ENCODE measurements at places on chromosomes 16 and 17. TPM values are rescaled to one million over a fixed set of nuclear protein-coding genes. Genes with fewer than 3 reads are reported as not detected.
A peak's percentile ranks its signal among the peaks of the same experiment; 100 is the strongest.

DNA sequence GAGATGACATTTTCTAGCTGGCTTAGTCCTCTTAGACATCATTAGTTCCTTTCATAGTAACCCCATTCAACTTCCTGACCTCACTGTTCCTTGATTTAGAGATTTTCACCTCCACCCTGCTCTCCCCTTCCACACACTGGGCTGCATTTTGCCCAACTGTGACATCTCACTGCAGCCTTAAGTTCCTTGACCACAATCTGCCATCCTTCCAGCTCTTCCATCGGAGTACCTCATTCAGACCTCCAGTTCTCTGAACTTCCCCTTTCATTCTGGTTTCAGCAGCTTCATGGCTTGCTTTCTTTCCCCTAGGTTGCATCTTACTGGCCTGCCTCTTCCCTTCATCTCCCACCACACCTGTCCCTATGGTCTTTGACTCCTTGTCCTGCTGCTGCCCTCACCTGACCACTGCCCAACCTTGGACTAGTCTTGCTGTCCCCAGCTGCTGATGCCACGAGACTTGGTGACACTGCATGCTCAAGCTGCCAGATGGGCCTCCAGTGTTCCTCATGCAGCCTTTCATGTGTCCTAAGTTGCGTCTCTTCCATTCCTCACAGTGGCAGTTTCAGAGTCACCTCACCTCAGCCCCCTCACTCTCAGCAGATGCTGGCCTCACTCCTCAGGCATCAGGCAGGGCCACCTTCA lies 40.8 kb downstream of the NUP88 start:
- DNase-seq: no peak

DOC2A gene
- total RNA-seq: not detected

IRX3 gene
- 9.2 TPM for total RNA-seq

DNA sequence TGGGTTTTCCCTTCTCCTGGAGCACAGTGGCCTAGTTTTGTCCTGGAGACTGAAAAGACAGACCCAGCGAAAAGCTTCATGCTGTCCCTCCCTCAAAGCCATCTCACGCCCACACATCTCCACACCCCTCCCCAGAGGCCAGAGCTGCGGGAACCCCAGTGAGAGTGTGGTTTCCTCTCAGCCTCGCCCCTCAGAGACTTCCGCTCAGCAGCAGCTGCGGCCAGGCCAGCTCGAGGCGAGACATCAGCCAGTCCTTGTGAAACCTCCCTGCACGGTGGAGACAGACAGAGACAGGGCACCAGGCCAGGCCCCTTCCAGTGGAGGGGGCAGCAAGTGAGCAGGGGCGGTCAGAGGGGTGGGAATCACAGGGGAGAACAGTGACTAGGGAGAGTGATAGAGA lies 77.0 kb upstream of the TNRC6C start:
- DNase-seq: peak; percentile 78

ENPP7 gene
- not detected for total RNA-seq

KRTAP1-1 gene
- total RNA-seq: 1.6 TPM

- DNase-seq: no peak
These were observed 165.3 kb downstream of the SALL1 start for GRCh38 chr16:50985733-50986132.

GRAP gene
- total RNA-seq: not detected

GRCh38 chr16:51167170-51167895 lies 16.3 kb upstream of the SALL1 start:
- no peak for DNase-seq

- peak; percentile 28 for DNase-seq
These were observed 319.2 kb downstream of the PHKB start for GRCh38 chr16:47780213-47780875.

KRT32 gene
- total RNA-seq: not detected

- DNase-seq: no peak
These were observed 165.6 kb downstream of the SNX29 start for GRCh38 chr16:12142157-12142556.

MAP1LC3B gene
- 43.3 TPM for total RNA-seq

NPEPPS gene
- 125 TPM for total RNA-seq

GRCh38 chr16:50666658-50667496 lies 14.2 kb downstream of the SNX20 start:
- no peak for DNase-seq

- no peak for DNase-seq
These were observed 46.5 kb downstream of the GAS7 start for GRCh38 chr17:10151667-10152496.

DNA sequence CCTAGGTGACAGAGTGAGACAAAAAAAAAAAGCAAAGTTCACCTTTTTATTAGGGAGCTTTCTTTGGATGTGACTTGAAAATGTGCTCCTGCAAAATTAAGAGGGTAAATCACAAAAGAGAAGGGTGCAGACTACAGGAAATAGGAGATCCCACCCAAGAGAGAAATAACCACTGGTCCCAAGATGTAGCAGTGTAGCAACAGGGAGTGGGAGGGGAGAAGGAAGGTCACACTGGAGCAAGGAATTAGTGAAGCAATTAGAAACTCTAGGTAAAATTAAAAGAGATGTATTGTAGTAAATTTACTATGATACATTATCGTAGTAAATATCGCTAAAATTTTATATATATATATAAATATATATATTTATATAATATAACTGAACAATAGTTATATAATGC lies 12.3 kb upstream of the SPN start:
- DNase-seq: no peak

DNA sequence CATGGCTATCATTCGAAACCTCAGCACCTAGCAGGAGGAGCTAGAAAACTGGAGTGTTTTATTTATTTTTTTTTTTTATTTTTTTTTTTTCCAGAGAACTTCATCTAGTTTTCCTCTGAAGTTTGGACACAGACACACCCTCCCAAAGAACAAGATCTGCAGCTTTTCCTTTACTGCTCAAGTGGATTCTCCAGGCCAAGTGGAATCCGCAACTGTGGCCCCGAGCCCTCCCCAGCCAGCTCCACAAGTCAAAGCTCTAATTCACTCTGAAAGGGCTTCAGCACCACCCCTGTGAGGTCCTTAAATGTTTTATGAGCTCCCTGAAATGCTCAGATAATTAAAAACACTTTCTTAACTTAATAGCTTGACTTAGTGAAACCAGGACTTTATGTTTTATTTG lies 332.1 kb upstream of the DYNLRB2 start:
- DNase-seq: no peak

- DNase-seq: no peak
These were observed 17.1 kb downstream of the CDH5 start for GRCh38 chr16:66383551-66383950.

DPEP3 gene
- total RNA-seq: not detected

CCT6B gene
- 2.9 TPM for total RNA-seq

FA2H gene
- not detected for total RNA-seq

GRCh38 chr16:50887500-50888298 lies 145.8 kb downstream of the CYLD start:
- no peak for DNase-seq

KIF2B gene
- not detected for total RNA-seq

- DNase-seq: no peak
These were observed 61.0 kb downstream of the RPH3AL start for GRCh38 chr17:291587-291986.

DNAI2 gene
- total RNA-seq: not detected

SMIM22 gene
- not detected for total RNA-seq

DNA sequence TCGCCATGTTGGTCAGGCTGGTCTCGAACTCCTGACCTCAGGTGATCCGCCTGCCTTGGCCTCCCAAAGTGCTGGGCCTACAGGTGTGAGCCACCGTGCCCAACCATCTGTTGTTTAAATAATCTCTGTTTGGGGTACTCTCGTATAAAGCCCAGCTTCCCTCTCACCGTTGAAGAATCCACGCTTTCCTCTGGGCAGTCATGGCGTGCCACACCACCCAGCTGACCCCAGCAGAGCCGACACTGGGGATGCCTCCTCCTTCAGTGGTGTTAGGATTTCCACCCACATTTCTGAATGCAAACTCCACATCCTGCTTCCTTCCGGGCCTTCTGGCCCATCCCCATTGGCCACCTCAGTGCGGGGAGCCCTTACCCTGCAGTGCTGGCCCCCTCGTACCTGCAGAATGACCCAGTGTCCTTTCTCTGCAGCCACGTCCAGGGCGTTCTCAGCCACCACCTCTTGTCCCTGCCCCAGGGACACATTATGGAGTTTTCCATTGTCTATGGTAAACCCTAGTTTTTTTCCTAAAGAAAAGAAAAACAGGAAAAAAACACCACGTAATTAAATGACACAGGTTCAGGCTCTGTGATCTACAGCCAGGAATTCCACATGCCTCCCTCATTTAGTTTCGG lies 60.4 kb downstream of the PGS1 start:
- peak; percentile 21 for DNase-seq

DNA sequence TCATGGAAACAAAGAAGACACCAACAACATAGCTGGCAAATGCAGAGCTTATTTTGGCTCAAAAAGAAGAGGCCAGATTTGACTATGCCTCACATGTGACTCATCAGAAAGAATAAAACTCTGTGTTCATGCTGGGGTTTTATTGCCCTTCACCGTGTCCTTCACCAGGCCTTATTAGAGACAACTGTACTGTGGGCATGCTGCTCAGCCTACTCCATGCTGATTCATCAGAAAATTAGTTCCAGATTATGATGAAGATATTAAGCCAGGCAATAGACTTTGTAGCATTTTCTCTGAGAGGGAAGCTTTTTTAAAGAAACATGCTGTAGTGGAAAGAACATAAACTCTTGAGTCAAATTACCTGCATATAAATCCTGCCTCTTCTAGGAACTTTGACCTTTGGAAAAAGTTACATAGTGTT lies 89.8 kb downstream of the CYB561 start:
- DNase-seq: peak; percentile 97

FADS6 gene
- total RNA-seq: not detected

DNA sequence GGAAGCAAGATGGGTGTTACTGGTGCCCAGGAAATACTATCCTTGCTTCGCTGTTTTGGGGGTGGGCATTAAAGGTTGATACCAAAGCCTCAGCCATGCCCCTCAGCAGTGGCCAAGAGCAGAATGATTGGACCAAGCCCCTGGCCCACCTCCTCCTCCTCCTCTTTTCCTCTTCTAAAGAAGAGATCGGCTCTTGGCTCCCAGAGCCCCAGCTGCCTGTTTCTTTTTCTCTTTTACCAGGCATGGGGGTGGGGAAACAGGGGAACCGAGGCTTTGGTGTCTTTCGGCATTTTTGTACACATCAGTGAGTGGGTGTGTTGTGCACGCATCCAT lies 5.8 kb downstream of the THRA start:
- DNase-seq: no peak

- DNase-seq: no peak
These were observed 71.1 kb upstream of the MTMR4 start for GRCh38 chr17:58585554-58585953.

COG4 gene
- 66.4 TPM for total RNA-seq

GRCh38 chr16:87486713-87487247 lies 6.0 kb downstream of the ZCCHC14 start:
- peak; percentile 37 for DNase-seq

DNA sequence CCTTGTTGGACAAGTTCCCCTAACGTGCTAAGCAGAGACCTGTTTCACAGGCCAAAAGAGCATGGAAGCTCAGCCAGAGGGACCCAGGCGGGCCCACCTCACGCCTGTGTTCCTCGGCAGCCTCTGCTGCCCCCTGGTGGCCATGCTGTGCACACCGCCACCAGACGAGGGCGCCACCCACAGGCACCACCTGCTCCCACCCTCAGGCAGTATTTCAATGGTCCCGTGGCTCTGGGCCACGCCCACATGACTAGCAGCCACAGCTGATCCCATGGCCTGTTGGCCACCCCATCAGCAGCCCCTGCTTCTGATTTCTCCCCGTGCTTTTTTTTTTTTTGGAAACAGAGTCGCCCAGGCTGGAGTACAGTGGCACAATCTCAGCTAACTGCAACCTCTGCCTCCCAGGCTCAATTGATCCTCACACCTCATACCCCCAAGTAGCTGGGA lies 18.9 kb downstream of the MPG start:
- DNase-seq: peak; percentile 96

GRCh38 chr16:4607841-4608703 lies 6.6 kb downstream of the UBALD1 start:
- DNase-seq: no peak

KCTD11 gene
- 24.9 TPM for total RNA-seq

CDRT4 gene
- total RNA-seq: 23.3 TPM

DNA sequence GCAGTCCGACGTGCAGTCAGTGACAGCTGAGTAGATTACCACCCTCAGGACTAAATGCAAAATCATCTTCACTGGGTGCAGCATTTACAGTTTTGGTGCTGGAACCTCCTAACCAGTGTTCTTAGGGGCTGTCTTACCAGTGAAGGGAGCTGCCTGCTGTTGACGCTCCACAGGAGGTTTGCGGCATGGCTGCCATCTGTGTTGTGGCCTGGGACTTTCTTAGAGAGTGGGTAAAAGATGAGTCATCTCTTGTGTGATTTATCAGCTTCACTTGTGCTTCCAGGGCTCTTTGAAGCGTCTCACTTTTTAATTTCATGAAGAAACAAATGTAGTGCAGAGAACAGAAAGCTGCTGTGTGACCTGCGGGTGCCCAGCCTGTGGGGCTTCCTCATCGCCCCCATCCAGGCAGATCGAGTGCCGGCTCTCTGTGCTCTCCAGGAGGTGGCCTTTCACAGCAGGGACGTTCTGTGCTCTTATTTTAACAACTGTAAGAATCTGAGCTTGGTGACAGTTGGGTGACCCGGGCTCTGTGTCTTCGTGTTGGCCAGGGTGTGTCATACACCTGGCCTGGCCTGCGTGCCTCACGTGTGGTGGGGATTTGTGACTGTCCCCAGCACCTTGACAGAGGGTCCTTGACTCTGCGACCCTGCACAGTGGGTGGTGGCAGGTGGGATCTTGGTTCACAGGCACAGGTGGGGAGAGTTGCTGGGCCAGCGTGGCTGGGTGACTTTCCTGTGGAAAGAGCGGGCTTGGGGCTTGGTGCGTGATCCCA lies 24.3 kb upstream of the ZNF750 start:
- peak; percentile 88 for DNase-seq

IGSF6 gene
- not detected for total RNA-seq

DNA sequence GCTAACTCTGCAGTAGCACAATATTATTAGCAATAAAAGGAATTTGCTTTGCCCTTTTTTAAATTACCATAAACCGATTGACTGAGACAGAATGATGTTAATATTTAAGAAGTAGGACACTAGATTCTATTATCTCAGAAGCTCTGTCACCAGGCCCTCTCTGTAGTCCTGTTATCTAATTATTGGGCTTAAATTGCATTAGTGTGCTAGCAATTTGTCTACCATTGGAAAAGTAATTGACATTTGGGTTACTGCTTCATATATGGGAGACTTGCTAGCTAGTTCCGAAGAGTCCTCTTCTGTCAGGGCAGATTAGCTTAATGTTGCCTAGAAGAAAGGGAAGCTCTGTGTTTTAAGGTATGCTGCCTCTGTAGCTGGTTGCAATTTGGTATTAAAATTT lies 1107.3 kb upstream of the EEF2KMT start:
- no peak for DNase-seq

GRCh38 chr16:82880346-82880745 lies 253.6 kb downstream of the CDH13 start:
- no peak for DNase-seq

GRCh38 chr17:63950940-63951907 lies 19.1 kb upstream of the CD79B start:
- DNase-seq: no peak

DNA sequence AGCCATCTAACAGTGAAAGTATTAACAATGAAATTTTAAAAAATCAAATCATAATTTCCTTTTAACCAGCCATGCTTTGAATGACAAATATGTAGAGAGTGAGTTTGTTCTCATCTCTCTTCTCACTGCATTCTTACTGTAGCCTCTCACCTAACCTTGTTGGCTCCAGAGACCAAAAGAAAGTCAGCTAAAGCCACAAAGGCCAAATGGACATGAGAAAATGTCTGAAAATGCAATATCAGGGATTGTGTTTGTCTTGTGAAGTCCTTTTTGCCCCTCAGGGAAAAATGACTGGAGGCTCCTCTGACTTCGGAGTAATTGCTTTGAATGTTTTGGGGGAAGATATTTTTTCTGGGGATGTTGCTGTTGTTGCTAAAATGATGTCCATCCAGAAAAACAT lies 166.3 kb downstream of the SLC39A11 start:
- DNase-seq: no peak
